ENCODE measurements at places on chromosomes 4 and X. TPM values are rescaled to one million over a fixed set of nuclear protein-coding genes. Genes with fewer than 3 reads are reported as not detected.
A peak's percentile ranks its signal among the peaks of the same experiment; 100 is the strongest.

The AKAP4 gene
- polyA plus RNA-seq: not detected

The BTK gene
- polyA plus RNA-seq: 0.53 TPM

The CLDN2 gene
- polyA plus RNA-seq: 1.7 TPM

The MGAT4D gene
- polyA plus RNA-seq: not detected

The TTC29 gene
- polyA plus RNA-seq: not detected

The XPNPEP2 gene
- 0.07 TPM for polyA plus RNA-seq

The TRAM1L1 gene
- polyA plus RNA-seq: 5.0 TPM

The NMU gene
- polyA plus RNA-seq: not detected

The MRPL1 gene
- polyA plus RNA-seq: 27.7 TPM

The NSUN7 gene
- polyA plus RNA-seq: 6.1 TPM

The ZNF827 gene
- polyA plus RNA-seq: 3.8 TPM

The FNIP2 gene
- polyA plus RNA-seq: 5.4 TPM

The PRR32 gene
- not detected for polyA plus RNA-seq

The PFKFB1 gene
- polyA plus RNA-seq: 1.4 TPM

The PNMA6A gene
- polyA plus RNA-seq: 2.3 TPM

The IL15 gene
- polyA plus RNA-seq: 3.7 TPM

The SRPK3 gene
- 1.5 TPM for polyA plus RNA-seq

- no peak overlapping the region for H3K27ac ChIP-seq
- no peaks in the 10 kb centered on the region for H3K4me1 ChIP-seq
- DNase-seq: no peak
- H3K36me3 ChIP-seq: no peaks in the 10 kb centered on the region
These were observed 605.1 kb downstream of the PCDH18 start for GRCh38 chr4:136927172-136927571.

- H3K36me3 ChIP-seq: no peaks in the 10 kb centered on the region
- DNase-seq: no peak
- H3K27ac ChIP-seq: no peak overlapping the region
- H3K27me3 ChIP-seq: no peaks in the 10 kb centered on the region
These were observed 1364.4 kb downstream of the STIM2 start for GRCh38 chr4:28225050-28225449.

GRCh38 chr4:22607382-22607781 is 85.4 kb upstream of the GBA3 start:
- no peak overlapping the region for H3K27ac ChIP-seq
- H3K36me3 ChIP-seq: no peaks in the 10 kb centered on the region
- H3K4me3 ChIP-seq: no peak overlapping the region
- no peaks in the 10 kb centered on the region for H3K4me1 ChIP-seq
- H3K27me3 ChIP-seq: no peaks in the 10 kb centered on the region
- DNase-seq: peak; percentile 57

DNA sequence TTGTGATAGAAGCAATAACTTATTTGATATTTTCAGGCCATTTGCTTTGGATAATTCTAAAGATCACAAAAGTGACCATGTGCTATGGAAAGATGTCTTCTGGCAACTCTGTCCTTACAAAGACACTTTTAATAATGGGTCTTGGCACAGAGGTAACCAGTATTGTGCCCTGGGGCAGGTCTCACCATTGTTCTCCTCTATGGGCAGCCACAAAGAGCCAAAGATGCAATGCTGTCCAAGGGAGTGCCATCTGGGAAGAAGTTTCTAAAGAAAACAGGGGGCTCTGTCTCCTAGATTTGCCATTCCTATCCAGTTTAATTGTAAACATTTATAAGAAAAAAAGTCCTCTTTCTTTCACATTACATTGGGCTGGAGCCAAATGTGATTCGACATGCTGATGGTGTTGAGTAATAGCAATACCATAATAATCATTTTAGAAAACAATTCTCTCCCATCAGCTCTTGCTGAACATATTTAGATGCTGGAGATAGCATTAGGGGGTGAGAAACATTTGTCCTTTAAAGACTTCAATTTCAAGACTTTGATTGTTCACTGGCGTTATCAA is 179.9 kb downstream of the KIT start:
- no peak for DNase-seq
- H3K27ac ChIP-seq: no peak overlapping the region
- H3K4me1 ChIP-seq: no peaks in the 10 kb centered on the region

GRCh38 chrX:19121898-19122640 is at the start of gene ADGRG2:
Gene ADGRG2 (minus strand): TSS chrX:19122468. CDS start chrX:19068834, 53,634 bp downstream.
- H3K4me1 ChIP-seq: no peaks in the 10 kb centered on the region
- peak within 1 kb of the TSS; percentile 18 for H3K4me3 ChIP-seq
- H3K27me3 ChIP-seq: no peaks in the 10 kb centered on the region

DNA sequence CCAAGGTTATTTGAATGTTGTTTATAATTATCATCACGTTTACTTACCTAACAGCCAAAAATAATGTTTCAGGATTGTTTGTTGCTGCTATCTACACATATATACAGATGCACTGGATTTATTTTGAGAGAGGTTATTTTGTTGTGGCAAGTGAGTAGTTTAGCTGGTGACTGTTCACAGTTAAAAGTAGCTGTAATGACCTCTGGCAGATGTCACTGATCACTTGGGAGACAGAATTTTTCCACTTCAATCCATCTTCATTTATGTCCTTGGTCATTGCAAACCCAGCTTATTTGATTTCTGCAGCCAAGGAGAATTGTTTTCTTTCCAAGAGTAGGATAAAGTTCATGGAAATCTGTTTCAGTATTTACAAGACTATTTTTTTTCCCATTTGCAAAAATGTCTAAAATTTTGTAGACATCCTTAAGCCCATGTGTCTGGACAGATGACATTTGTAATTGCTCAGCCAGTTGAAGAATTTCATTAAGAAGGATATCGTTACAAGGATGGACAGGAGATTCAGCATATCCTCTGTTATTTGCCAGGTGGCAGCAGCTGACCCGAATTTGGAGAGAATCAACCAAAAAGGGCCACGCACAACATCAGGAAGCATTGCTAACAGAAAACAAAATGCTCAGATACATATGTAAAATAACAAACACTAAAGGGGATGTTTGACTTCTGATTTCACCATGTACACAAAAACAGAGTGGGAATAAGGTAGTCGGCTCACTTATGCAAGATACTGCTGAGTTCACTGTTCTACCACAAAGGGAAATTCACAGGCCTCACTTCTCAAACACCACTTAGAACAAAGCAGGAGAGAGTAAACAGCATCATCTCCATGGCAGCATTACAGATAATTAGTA is 64.5 kb downstream of the GPRIN3 start:
- H3K27ac ChIP-seq: no peak overlapping the region
- no peaks in the 10 kb centered on the region for H3K27me3 ChIP-seq
- H3K4me1 ChIP-seq: peaks cover 45% of the 10 kb centered on the region
- no peak overlapping the region for H3K4me3 ChIP-seq

- H3K4me1 ChIP-seq: no peaks in the 10 kb centered on the region
- no peaks in the 10 kb centered on the region for H3K27me3 ChIP-seq
- H3K27ac ChIP-seq: no peak overlapping the region
- DNase-seq: no peak
- H3K36me3 ChIP-seq: no peaks in the 10 kb centered on the region
- no peak overlapping the region for H3K4me3 ChIP-seq
These were observed 30.9 kb downstream of the PDLIM3 start for GRCh38 chr4:185504098-185505047.

GRCh38 chr4:2302387-2303119 is 40.6 kb upstream of the MXD4 start:
- no peak overlapping the region for H3K27ac ChIP-seq
- no peak overlapping the region for H3K4me3 ChIP-seq
- H3K27me3 ChIP-seq: no peaks in the 10 kb centered on the region
- H3K4me1 ChIP-seq: no peaks in the 10 kb centered on the region

DNA sequence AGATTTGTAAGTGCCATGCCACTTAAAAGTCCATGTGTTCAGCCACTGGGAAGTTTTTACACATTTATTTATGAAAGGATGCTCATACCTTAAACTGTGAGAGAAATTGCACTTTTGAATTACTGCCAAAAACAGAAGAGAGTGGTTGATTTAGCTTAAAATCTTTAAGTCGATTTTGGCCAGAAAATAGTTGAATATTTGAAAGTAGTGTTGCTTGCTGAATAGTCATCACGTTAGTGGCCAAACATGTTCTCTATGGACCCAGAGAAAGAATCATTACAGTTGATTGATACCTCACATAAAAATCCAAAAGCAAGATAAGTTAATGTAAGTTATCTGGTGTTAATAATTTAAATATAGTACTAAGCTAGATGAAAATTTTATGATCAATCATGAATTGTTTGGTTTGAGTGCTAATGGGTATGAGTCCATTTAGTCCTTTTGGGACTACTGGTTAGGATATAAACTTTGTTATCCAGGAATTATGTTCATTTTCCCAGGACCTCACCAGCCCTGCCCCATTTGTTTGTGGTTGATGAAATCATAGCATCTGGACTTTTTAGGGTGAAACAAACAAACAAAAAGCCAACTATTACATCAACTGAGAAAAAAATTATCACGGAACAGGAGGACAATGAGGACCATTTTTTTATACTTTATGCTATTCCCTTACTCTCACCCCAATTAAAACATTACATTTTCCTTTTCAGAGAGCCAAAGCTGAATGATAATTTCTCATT is 6.3 kb downstream of the GIMD1 start:
- H3K27ac ChIP-seq: no peak overlapping the region
- no peaks in the 10 kb centered on the region for H3K4me1 ChIP-seq
- no peaks in the 10 kb centered on the region for H3K27me3 ChIP-seq
- H3K4me3 ChIP-seq: no peak overlapping the region
- DNase-seq: no peak

GRCh38 chr4:555566-556275 is 20.4 kb downstream of the TMEM271 start:
- DNase-seq: no peak
- no peaks in the 10 kb centered on the region for H3K4me1 ChIP-seq
- no peak overlapping the region for H3K4me3 ChIP-seq

DNA sequence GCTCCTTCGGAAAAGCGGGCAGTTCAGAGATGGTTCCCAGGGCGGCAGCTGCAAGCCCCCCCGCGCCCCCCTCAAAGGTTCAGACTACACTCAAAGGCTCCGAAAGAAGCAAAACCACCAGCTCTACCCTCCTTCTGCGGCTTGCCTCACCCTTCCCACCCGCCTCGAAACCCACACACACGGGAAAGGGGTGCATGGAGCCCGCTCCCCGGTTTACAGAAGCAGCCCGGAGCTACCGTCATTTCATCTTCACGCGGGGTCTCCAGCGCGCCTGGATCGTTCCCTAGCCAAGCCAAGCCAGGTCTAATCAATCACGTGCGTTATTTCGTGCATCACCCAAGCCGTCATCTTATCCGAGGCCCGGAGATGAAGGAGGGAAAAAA is 1.2 kb downstream of the NLGN4X start:
- no peaks in the 10 kb centered on the region for H3K4me1 ChIP-seq
- no peak for DNase-seq
- no peak overlapping the region for H3K4me3 ChIP-seq

- no peaks in the 10 kb centered on the region for H3K4me1 ChIP-seq
- no peaks in the 10 kb centered on the region for H3K27me3 ChIP-seq
- DNase-seq: no peak
- H3K36me3 ChIP-seq: no peaks in the 10 kb centered on the region
These were observed 108.0 kb downstream of the CPZ start for GRCh38 chr4:8700531-8700930.

GRCh38 chr4:170374770-170375169 is 285.0 kb upstream of the AADAT start:
- no peaks in the 10 kb centered on the region for H3K36me3 ChIP-seq
- H3K27ac ChIP-seq: no peak overlapping the region

- H3K4me1 ChIP-seq: no peaks in the 10 kb centered on the region
- no peak for DNase-seq
- H3K36me3 ChIP-seq: no peaks in the 10 kb centered on the region
- H3K27me3 ChIP-seq: peaks cover 11% of the 10 kb centered on the region
- no peak overlapping the region for H3K27ac ChIP-seq
These were observed 31.2 kb downstream of the TMEM31 start for GRCh38 chrX:103741879-103742278.

DNA sequence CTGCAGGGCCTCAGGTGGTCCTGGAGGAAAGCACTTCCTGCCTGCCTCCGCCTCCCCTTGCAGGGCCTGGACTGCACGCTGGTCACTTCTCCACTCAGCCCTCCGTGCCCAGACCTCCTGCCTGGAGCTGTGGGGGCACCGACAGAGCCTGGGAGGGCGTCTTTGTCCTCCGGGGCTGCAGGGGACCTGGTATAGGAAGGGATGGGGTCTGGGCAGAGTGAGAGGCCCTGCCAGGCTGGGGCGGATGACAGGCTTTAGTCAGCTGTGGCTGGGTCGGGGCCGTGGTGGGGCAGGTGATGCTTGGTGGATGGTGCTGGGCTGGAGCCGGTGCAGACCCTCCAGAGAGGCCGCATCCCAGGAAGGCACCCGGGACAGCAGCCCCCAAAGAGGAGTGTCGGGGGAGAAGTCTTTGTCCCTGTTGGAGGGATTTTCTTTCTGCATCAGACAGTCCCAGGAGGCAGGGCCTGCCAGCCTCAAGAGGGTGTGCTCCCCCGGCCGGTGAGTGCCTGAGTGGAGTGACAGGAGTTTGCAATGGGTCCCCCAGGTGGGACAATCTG is 1.3 kb downstream of the DOK7 start:
- peak overlapping the region; percentile 62 for H3K4me3 ChIP-seq
- no peak for DNase-seq

DNA sequence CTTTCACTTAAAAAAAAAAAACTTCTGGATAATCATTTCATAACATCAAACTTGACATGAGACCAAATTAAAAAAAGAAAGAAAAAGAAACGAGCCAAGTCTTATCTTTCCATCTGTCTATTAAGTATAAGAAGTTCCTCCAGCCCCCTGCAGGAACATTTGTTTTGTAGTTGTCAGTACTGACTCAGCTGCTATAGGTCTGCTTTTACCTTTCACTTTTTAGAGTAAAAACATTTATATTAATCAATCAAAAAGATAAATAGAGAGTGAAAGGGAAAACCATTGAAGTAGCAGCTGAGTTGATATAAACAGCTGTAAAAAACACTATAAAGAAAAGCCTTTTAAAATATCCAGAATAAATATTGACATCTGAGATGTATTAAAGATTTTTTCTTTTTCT is 46.1 kb downstream of the CCDC158 start:
- H3K36me3 ChIP-seq: no peaks in the 10 kb centered on the region
- H3K27me3 ChIP-seq: no peaks in the 10 kb centered on the region
- H3K4me3 ChIP-seq: no peak overlapping the region

- no peak for DNase-seq
- H3K4me1 ChIP-seq: no peaks in the 10 kb centered on the region
- H3K27ac ChIP-seq: no peak overlapping the region
These were observed 119.5 kb upstream of the JADE1 start for GRCh38 chr4:128690011-128690410.

DNA sequence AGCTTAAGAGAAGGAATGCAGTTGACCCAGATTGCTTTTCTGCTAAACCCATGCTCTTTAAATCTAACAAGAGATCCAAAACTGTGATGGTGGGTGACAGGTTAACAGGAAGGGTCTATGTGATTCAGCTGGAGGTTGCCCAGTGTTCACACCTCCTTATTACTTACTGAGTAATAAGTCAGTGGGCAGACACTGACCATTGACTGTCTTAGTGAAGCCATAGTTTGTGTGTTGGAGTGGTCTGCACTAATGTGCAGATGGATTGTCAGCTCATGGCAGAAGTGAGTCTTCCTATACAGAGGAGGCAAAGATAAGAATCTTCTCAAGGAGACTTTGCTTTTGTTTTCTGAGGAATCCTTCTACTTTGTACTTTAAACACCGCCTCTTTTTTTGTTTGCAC is 15.2 kb upstream of the RUFY3 start:
- H3K4me3 ChIP-seq: peak overlapping the region; percentile 95
- H3K27ac ChIP-seq: peak overlapping the region; percentile 96
- peaks cover 23% of the 10 kb centered on the region for H3K4me1 ChIP-seq
- H3K27me3 ChIP-seq: no peaks in the 10 kb centered on the region
- H3K36me3 ChIP-seq: no peaks in the 10 kb centered on the region

Data from pancreas (tissue), 10 donors.